ENCODE measurements at places on chromosomes 6 and 20. TPM values are rescaled to one million over a fixed set of nuclear protein-coding genes. Genes with fewer than 3 reads are reported as not detected.

The HUS1B gene
- 0.22 TPM for total RNA-seq

The RAMACL gene
- 0.77 TPM for total RNA-seq

The RRAGD gene
- 126 TPM for total RNA-seq

The MAVS gene
- 49.8 TPM for total RNA-seq

The DHX16 gene
- total RNA-seq = 40.3 TPM

The ARFGEF2 gene
- total RNA-seq = 22.8 TPM

The KCNB1 gene
- 22.9 TPM for total RNA-seq

The HLA-DPA1 gene
- total RNA-seq = 13.8 TPM

The TCP11 gene
- not detected for total RNA-seq

The SLPI gene
- total RNA-seq = 723 TPM

The DACT2 gene
- total RNA-seq = 0.17 TPM

The PSORS1C1 gene
- total RNA-seq = 0.06 TPM

The VSTM2L gene
- 0.95 TPM for total RNA-seq

The TOMM6 gene
- 177 TPM for total RNA-seq

The EYA2 gene
- 1.6 TPM for total RNA-seq
